Cerebellar nuclear complex (tissue), 1 donor: ENCODE measurements at places on chromosomes 3 and 15.

- no peak for DNase-seq
These were observed 318.1 kb downstream of the FOXP1 start for GRCh38 chr3:71265365-71265915.

DNA sequence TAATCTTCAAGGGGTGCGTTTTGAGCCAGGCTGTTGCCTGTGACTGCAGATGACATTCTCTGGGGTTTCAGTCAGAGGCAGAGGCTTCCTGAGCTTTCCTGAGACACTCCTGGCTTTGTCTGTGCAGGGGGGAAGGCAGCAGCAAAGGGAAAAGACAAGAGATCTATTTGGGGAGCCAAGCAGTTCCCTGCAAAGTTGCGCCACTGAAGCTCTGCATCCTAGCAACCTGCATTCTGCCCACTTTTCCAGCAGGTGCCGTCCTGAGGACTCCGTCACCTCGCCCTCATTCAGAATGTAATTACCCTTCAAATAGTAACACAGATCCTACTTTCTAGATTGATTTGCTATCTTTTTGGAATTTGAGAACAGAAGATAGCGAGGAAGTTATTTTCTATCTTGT, 1.9 kb upstream of the TMEM158 start:
- no peak for DNase-seq

- no peak for DNase-seq
These were observed 290.7 kb downstream of the CHST2 start for GRCh38 chr3:143410259-143410658.

DNA sequence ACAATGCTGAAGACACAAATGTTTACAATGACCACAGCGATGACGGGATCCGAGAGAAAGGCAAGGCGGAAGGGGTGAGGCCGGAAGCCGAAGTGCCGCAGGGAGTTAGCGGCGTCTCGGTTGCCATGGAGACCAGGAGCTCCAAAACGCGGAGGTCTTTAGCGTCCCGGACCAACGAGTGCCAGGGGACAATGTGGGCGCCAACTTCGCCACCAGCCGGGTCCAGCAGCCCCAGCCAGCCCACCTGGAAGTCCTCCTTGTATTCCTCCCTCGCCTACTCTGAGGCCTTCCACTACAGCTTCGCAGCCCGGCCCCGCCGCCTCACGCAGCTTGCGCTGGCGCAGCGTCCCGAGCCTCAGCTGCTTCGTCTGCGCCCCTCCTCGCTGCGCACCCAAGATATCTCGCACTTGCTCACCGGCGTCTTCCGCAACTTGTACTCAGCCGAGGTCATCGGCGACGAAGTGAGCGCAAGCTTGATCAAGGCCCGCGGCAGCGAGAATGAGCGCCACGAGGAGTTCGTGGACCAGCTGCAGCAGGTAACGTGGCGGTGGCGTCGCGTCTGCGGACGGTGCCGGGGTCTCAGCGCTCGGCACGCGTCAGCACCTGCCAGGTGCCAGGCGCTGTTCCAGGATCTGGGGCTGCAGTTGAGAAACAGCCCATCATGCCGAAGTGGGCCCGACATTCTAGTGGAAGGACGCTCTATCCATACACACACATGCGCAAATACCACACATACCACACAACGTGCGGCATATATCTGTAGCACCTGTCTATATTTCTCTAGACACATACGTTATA, at the start of gene DLEC1:
Gene DLEC1, plus strand, starts transcription at position 108 of the 798 bp plus-strand sequence. Its CDS starts 18 bp downstream, at position 126.
- DNase-seq = no peak

DNA sequence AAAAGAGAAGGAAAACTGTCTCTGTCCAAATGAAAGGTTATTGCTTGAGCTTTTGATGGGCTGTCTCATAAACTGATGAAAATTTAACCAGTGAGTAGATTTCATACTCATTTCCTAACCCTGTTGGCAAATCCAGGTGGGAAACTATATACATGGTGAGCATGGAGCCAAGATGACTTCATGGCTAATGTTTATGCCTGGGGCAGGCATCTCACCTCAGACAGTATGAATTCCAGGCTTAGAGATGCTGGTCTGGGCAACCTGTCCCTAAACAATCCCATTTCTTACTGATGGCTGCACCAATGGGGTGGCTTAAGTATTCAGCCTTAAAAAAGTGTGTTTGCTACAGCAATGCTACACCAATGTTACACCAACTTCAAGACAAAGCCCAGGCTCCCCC, 58.1 kb downstream of the SLTM start:
- no peak for DNase-seq

DNA sequence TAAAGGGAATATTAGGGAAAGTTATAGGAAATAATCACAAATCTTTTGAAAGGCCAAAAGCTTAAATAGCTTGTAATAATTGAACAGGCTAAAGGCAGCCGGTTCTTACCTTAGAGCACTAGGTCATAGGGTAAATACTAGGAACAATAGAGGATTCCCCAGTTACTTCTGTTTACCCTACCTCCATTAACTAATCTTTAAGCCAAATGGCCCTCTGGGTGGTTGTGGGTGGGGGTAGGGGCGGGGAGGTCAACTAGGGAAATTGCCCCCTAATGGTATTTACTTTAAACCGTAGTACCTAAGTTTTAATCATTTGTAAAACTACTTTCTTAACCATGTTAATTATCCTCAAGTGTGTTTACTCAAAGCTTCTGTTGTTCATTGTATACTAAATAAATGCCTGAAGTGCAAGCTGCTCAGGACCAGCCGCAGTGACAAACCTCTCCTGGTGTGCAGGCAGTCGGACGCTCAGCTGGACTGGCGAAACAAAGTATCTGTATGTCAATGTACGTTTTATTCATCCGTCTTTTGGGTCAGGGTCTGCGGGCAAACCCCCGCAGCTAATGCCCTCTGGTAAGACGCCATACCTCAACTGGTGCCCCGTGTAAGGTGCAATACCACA, 18.9 kb downstream of the MAGEL2 start:
- no peak for DNase-seq

GRCh38 chr3:47824541-47825473, 21.9 kb downstream of the DHX30 start:
- DNase-seq = no peak

DNA sequence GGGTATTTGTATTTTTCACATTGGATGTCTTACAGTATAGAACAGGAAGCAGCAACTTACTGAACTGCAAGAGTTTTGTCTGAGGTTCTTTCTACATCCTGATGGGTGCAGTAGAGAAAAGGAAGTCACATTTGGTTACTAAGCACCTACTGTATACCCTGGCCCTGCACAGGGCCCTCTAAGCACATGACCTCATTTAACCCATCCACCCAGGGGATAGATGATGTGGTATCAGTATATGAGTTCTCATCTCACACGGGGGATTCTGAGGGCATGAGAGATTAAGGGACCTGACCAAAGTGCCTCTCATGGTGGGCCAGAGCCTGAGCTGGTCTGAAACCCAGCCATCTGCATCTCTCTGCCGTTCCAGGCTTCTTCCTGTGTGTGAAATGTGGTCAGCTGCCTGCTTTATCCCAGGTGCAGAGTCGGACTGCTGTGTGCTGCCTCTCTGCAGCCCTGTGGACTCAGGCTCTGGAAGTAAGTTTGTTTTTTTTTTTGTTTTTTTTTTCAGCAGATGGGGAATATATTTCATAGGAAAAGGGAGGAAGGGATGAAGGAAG, 17.9 kb downstream of the SLC6A11 start:
- no peak for DNase-seq

- no peak for DNase-seq
These were observed 235.7 kb downstream of the MCTP2 start for GRCh38 chr15:94467034-94467433.

GRCh38 chr3:58317811-58318210, 11.5 kb downstream of the HTD2 start:
- no peak for DNase-seq

DNA sequence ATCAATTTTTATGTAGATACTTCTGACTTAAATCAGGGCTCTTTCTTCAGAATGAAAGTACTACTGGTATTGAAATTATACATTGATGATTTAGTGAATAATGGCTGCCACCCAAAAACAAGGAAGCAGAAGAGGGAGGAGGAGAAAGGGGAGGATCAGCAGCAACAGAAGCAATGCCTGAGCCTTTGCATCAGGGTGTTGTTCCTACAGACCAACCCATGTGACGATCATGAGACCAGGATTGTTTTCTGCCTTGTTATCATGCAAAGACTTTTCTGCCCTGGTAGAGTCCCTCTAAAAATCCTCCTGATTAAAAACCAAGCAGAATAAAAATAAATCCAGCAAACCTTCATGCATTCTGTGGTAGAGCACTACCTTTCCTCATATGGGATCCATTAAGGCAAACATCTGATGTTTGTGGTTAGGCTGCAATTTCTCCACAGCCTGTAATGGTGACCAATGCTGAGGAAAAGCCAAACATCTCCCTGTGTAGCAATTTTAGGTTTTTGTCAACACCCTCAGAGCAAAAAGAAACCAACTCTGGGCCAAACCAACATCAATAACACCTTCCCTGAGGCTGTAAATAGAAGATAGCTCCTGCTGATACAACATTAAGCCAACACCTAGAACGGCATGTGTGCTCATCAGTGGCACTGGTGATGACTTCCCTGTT, 191.7 kb downstream of the ATP8B4 start:
- DNase-seq = no peak

- DNase-seq = no peak
These were observed 54.4 kb downstream of the ERC2 start for GRCh38 chr3:56413911-56414310.

GRCh38 chr3:36451816-36452215, 71.5 kb downstream of the STAC start:
- no peak for DNase-seq

- DNase-seq = no peak
These were observed 79.7 kb upstream of the RASGRF1 start for GRCh38 chr15:79170256-79170664.

DNA sequence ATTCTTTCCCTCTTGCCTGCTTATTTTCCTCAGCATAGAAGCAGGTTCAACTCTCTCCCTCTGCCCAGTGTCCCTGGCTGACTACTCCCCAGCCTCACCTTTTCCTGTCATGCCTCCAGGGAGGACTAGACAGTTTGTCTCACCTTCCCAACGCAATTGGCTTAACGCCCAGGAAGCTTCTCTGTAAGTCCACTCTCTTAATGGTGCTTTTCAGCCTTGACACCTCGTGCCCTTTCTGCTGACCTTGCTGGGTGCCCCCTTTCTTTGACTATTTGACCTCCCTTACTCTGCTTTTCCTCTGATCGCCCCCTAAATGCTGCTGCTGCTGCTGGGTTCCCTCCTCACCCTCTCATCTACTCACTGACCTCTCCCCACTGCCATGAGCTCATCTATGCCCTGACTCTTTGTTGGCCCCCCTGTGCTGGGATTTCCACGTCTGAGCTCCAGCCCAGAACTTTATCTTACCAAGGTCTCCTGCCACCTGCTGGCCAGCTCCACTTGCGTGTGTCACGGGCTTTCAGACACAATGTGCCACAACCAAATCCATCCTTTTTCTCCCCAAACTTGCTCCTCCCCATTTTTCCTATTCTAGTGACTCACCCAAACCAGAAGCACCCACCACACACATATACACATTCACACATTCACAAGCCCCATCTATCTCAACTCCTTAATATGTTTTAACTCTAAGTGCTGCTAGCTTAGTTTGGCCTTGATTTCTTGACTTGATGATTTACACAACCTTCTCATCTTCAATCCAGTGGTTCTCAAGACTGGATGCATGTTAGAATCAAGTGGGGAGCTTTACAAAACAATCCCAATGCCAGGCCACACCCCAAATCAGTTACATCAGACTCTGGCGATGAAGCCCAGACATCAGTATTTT, 16.6 kb downstream of the EPB42 start:
- DNase-seq = no peak

- DNase-seq = no peak
These were observed 43.3 kb downstream of the TUBGCP4 start for GRCh38 chr15:43414196-43414595.

DNA sequence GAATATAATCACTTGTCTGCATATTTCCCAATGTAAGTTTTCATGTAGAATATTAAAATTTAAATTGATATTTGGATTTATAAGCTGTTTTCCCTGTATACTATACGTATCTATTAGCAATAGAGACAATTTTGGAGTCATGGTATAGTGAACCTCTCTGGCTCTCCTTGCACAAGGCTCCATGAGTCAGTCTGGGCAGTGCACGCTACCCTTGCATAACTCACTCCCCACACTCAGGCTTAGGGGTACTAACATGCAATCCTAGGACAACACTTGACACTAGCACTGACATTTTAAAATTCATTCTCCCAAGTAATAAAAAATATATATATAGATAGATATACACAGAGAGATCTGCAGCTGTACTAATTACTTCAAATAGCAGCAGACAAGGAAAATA, 39.2 kb downstream of the SLC24A1 start:
- no peak for DNase-seq

- no peak for DNase-seq
These were observed 31.6 kb upstream of the PDE8A start for GRCh38 chr15:84949845-84950569.

DNA sequence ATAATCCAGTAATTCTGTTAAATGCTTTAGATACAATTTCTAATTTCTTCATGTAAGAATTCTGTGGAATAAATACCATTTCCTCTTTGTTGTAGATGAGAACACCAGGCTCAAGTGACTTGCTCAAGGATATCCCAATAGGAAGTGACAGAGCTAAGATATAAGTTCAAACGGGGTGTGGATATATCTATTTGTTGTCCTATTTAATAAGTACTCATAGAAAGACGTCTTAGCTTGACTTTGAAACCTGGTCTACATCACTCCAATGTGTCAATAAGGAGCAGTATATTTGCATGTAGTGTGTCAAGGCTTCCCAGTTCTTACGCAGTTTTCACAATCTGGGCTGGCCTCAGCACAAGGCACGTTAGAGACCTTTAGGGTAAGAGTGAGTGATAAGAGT, 4.7 kb upstream of the GCSAM start:
- no peak for DNase-seq

DNA sequence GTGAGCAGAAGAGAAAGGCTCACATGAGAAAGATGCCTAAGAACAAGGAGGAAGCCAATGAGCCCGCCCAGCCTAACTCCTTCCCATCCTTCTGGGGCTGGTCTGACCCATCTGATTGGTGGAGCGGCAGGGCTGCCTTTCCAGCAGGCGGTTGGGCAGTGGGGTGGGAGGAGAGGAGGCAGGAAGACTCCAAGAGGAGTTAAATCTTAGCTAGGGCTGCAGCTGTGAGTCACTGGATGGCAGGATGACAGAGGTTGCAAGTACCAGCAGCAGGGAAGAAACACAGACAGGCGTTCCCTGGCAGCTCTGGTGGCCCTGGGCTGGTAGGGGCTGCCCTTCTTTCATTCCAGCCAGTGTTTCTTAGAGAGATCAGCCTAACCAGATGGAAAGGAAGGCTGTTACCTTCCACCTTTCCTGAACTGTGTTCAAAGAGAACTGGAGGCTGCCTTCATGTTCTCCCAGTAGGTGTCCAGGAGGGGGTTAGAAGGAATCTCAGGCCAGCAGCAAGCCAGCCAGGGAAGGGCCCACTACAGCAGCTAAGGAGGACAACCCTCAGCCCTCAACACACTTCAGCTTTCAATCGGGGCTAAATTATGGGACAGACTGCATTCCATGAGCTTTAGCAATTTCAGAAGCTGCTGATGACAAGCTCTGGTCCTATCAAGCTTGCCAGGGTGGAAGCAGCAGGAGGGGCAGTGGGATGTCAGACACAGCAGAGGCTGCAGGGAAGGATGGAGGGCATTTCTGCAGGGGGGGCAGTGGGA, 50.3 kb downstream of the CHSY1 start:
- no peak for DNase-seq

- DNase-seq = no peak
These were observed 2.2 kb downstream of the C15orf39 start for GRCh38 chr15:75203908-75204263.

GRCh38 chr3:147906285-147906684, 497.1 kb downstream of the ZIC1 start:
- DNase-seq = no peak
